NCI-H1092 treated with DMSO at 0.1 percent for 48 hours (cell line): ENCODE measurements at places on chromosomes 11 and 22.

GRCh38 chr22:36385491-36386350, 2.0 kb downstream of the MYH9 start:
- peak; percentile 67 for DNase-seq

- DNase-seq: no peak
Observed at GRCh38 chr22:39946126-39946502, 14.1 kb upstream of the TMA7B start.

- no peak for DNase-seq
Observed at GRCh38 chr11:1112351-1113191, 37.9 kb downstream of the MUC2 start.

DNA sequence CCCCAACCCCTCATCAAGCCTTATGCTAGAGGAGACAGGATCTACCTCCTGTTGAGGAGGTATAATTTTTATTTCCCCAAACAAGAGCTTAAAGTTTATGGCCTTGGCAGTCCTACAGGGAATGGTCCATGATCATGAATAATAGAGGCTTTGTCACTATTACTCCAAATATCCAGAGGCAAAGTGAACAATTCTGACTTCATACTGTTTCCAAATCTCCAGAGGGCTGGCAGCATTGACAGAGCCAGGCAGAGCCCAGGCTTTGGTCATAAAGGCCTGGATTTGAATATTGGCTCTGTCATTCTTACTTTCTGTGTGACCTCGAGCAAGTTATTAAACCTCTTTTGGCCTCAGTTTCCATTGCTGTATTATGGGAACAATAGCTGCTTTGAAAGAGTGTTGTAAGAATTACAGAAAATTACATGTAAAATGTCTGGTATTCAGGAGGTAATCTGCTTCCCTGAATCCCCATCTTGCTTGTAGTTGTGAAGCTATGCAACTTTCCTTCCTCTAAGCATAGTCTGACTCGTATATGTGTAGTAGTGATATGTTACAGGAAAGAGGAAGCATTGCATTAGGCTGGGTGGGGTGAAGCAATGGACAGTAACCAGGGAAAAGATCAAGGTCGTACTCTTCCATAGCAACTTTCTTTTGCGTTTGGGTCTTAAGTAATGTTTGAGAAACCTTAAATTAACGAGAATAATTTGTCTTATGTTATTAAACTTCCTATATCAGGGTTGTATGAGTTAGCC, 88.8 kb downstream of the CD44 start:
- DNase-seq: no peak

DNA sequence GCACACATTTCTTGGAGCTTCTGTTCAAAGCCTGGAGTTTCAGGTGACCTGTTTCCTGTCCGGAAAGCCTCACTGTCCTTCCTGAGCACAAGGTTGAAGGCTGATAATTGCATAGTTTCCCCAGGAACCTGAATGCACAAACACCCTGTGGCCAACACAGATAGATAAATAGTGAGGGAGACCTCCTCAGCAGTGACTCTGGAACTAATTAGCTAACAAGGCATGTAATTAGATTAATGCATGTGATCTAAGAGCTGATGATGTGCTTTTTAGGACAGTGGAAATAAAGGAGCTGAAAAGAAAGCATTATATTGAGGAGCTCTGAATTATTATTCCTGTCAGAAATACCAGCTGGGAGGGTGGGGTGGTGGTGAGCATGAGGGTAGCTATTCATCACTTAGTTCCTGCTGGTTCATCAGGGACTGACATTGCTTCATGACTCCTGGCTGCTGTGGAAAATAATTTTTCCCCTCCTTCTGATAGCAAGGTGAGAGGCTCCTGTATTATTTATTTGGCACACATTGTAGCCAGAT, 101.1 kb downstream of the NELL1 start:
- DNase-seq: no peak
